ENCODE measurements at places on chromosomes 1 and 21. TPM values are rescaled to one million over a fixed set of nuclear protein-coding genes. Genes with fewer than 3 reads are reported as not detected.

The TMEM50A gene
- polyA plus RNA-seq: 126 TPM

The RORC gene
- 1.1 TPM for polyA plus RNA-seq

The TRIM46 gene
- polyA plus RNA-seq: 3.0 TPM

The NUDT4B gene
- 3.5 TPM for polyA plus RNA-seq

The ARMH1 gene
- 5.1 TPM for polyA plus RNA-seq

The AMPD2 gene
- polyA plus RNA-seq: 48.0 TPM

The PKP1 gene
- polyA plus RNA-seq: 0.21 TPM

Measured in right renal pelvis (tissue), 4 donors.